ENCODE measurements at places on chromosomes 13 and 19.

- DNase-seq = no peak
These were observed 15.8 kb upstream of the DPF1 start for GRCh38 chr19:38239816-38240215.

DNA sequence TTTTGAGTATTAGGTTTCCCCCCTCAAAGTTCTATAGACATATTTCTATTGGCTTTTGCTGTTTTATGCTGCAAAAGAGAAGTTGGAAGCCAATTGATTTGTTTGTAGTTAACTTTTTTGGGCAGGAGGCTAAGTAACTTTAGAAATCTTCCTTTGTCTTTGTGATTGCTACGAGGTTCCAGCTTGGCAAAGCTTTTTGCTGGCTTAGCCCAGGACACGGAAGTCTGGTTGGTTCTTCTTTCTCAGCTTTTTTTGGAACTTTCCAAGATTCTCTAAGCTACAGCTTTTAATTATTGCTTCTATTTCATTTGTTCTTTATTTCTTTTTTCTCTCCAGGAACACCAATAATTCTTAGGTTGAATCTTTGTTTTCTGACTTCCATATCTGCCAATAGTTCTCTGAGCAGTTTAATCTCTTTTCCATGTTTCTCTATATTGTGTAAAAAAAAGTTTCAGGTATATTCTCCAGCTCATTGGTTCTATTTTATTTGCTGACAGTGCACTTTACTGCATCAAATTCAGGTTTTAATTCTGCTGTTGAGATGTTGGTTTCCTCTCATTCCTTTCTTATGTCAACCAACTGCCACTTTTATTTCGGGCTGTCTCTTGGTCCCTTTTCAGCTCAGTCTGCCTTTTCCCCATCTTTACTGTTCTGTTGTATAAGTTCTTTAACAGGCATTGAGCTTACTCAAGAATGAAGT lies 27.8 kb downstream of the MBNL2 start:
- no peak for DNase-seq

- no peak for DNase-seq
These were observed 35.8 kb upstream of the TM9SF2 start for GRCh38 chr13:99465454-99465853.

DNA sequence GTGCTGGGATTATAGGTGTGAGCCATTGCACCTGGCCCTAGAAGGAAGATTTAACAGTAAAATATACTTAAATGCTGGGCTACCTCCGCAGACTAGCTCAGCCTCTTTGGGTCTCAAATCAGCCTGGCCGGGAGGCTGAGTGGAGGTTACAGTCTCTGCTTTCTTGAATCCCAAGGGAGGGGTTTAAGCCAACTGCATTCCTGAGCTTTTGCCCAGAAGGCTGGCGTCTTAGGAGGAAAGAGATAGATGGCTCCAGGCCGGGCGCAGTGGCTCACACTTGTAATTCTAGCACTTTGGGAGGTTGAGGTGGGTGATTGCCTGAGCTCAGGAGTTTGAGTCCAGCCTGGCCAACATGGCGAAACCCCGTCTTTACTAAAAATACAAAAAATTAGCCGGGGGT lies 623 bp upstream of the C5AR1 start:
- no peak for DNase-seq

DNA sequence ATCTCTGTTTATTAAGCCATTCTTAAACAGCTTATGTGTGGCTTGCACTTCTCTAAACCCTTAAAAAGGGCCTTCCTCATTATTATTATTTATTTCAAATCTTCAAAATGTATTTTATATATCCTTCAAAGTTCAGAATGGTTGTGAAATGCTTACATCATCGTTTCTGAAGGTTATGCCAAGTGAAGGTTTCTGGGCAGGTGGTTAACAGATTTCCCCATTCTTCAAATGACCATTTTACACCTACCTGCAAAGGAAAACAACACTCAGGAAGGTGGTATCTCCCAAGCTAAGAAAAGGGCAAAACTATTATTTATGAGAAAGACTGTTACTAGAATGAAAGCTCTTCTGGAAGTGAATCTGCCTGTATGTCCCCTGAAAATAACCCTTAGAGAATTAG lies 191.6 kb downstream of the SHISA2 start:
- no peak for DNase-seq

GRCh38 chr13:74258961-74259360 lies 124.8 kb upstream of the KLF12 start:
- DNase-seq = no peak

- no peak for DNase-seq
These were observed 21.9 kb downstream of the ZSWIM4 start for GRCh38 chr19:13817018-13817614.

DNA sequence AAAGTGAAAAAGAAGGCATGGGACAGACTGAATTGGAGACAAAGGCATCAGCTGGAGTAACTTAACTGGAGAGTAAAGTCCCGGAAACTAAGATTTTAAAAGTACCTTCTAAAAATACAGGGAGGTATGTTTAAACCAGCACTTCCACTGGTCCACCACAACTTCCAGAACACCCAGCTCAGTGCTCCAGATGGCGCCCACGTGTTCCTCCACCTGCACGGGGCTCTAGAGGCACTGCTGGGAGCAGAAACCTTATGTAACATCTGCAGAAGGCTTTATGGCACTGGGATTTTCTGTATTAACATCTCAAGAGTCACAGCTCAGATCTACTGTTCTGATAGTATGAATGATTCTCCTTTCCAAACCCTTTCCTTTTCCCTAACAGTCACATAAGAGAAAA lies 252.1 kb downstream of the DCLK1 start:
- DNase-seq = no peak

DNA sequence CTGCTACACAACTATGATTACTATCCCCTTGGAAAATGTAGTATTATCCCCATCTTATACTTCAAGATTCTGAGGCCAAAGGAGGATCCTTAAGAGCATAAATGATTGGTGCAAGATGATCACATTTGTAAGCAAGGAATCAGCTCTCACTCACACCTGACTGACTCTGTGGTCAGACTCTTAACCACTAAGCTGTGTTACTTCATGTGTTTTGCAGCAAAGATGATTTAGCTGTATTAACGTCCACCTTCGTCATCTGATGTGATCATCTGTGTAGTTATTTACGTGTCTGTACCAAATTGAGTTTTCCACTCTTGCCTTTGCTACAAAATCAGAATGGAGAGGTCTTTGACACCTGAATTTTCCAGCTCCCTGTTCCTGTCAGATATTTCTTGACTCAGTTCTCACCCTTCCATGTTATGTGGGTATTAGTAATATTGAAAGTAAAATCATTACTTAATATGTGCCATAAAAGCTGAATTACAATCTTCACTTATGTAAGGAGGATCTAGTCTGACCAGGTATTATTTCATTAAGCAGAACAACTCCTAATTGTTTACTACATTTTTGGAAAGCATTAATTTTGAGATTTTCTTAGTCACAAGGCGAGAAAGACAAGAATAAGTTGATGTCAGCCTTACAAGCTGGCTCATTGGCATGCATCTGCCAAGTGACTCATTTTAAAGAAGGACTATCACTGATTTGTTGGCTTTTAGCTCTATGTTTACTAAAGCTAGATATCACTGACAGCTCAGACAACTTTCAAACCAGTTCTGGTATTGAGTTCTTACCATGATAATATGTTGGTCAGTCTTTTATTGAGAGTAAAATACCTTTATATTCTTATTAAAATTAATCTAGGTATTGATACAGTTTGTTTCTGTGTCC lies 1279.8 kb upstream of the PCDH9 start:
- no peak for DNase-seq

DNA sequence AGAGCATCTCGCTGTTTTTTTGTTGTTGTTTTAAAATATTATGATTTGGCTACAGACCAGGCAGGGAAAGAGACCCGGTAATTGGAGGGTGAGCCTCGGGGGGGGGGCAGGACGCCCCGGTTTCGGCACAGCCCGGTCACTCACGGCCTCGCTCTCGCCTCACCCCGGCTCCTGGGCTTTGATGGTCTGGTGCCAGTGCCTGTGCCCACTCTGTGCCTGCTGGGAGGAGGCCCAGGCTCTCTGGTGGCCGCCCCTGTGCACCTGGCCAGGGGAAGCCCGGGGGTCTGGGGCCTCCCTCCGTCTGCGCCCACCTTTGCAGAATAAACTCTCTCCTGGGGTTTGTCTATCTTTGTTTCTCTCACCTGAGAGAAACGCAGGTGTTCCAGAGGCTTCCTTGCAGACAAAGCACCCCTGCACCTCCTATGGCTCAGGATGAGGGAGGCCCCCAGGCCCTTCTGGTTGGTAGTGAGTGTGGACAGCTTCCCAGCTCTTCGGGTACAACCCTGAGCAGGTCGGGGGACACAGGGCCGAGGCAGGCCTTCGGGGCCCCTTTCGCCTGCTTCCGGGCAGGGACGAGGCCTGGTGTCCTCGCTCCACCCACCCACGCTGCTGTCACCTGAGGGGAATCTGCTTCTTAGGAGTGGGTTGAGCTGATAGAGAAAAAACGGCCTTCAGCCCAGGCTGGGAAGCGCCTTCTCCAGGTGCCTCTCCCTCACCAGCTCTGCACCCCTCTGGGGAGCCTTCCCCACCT lies 183.3 kb downstream of the KDM4B start:
- no peak for DNase-seq

- peak; percentile 66 for DNase-seq
These were observed 82.9 kb downstream of the RAB20 start for GRCh38 chr13:110478405-110479214.

GRCh38 chr13:23996456-23996855 lies 99.2 kb upstream of the C1QTNF9B start:
- DNase-seq = no peak

DNA sequence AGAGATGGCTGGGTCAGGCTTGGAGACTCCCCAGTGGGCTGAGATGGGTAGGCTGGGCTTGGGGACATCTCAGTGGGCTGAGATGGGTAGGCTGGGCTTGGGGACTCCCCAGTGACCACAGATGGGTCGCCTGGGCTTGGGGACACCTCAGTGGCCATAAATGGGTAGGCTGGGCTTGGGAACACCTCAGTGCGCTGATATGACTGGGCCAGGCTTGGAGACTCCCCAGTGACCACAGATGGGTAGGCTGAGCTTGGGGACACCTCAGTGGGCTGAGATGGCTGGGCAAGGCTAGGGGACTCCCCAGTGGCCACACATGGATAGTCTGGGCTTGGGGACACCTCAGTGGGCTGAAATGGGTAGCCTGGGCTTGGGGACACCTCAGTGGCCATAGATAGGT lies 12.8 kb downstream of the IQCN start:
- DNase-seq = no peak

DNA sequence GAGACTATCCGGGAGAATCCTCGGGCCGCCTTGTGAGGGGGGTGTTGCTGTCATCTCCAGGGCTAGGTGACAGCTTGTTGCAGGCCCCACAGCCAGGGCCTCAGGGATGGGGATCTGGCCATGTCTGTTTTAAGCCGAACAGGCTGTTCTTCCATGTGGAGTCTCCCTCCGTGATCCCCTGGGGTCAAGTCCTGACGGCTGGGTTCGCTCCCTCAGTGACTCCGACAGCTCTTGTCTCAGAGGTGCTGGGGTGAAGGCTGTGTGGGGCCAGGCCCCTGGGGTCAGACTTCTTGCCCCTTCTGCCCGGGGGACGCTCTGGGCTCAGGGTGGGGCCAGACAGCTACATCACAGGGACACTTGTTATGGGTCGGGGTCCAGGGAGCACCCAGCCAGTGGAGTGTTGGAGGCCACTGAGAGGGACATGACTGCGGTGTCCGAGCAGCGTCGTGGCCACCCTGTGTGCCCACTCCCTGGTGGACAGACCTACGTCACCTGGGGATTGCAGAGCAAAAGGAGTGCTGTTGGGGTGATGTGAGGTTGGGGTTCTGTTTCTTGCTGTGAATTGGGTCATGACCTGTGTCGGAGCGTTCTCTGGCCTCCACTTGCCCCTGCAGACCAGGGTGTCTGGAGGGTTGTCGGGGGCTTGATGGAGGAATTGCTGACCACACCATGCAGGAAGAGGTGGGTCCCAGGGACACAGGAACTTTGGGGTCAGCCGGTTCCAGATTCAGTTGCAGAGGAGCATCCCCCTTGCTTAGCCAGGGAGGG lies 21.5 kb downstream of the EPN1 start:
- no peak for DNase-seq

DNA sequence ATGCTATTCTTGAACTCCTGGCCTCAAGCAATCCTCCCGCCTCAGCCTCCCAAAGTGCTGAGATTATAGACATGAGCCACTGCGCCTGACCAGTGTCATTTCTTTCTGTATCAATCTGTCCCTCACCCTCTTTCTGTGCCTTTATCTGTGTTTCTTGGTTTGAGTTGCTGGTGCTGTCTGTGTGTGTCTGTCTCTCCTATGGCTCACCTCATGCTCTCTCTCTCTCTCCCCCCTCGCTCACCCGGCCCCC lies 9.9 kb downstream of the IRF2BP1 start:
- no peak for DNase-seq

DNA sequence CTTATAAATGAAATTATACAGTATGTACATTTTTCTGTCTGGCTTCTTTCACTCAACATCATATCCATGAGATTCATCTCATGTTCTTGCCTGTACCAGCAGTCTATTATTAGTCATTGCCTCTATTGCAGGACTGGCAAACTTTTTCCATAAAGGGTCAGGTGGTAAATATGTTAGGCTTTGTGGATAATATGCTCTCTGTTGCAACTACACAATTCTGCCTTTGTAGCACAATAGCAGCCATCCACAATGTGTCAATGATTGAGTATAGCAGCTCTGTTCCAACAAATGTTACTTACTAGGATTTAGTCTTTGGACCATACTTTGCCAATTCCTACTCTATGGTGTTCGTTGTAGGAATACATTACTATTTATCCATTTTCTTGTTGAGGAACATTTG lies 304.4 kb downstream of the DCT start:
- DNase-seq = no peak

DNA sequence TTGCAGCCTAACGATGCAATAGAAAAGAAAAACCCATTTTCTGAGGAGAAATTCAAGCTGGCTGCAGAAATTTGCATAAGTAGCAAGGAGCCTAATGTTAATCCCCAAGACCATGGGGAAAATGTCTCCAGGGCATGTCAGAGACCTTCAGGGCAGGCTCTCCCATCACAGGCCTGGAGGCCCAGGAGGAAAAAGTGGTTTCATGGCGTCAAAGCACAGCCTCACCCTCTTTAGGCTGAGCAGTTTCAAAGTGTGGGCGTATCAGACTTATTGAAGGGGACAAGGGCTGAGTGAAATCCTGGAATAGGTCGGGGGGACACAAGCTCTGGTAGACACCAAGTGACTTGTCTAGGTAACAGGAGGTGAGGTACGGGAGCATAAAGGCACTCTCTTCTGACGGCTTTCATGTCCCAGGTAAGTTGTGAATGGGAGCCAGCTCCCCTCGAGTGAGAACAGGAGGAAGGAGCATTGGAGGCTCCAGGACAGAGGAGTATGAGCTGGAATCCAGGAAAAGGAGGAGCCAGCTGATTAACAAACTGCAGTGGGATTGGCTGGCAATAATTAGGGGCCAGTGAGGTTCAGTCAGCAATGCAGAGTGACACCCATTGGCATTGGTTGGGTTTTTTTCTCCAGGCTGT lies 35.8 kb downstream of the MRPL57 start:
- DNase-seq = no peak

DNA sequence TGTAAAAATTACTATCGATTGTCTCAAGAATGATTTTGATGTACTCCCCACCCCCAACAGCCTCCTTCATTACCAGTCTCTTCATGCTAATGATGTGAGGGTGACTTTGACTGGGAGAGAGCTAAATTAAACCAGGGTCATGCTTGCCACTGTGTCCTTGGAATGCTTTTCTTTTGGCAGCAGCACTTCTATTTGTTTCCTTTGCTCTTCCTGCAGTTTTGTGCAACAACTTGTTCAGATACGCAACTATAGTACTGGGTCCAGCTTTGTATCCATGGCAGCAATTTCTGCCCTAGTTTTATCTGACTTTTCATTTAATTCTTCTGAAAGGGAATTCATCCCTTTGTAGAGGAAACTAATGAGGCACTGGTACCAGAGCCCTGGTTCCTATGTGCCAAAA lies 2792.1 kb downstream of the PCDH9 start:
- DNase-seq = no peak
